Activated CD8-positive, alpha-beta memory T cell treated with anti-CD3 and anti-CD28 coated beads, Interleukin-2, amount 50 U/mL, for 4 hours (primary cell): ENCODE measurements at places on chromosomes 16 and 17.

DNA sequence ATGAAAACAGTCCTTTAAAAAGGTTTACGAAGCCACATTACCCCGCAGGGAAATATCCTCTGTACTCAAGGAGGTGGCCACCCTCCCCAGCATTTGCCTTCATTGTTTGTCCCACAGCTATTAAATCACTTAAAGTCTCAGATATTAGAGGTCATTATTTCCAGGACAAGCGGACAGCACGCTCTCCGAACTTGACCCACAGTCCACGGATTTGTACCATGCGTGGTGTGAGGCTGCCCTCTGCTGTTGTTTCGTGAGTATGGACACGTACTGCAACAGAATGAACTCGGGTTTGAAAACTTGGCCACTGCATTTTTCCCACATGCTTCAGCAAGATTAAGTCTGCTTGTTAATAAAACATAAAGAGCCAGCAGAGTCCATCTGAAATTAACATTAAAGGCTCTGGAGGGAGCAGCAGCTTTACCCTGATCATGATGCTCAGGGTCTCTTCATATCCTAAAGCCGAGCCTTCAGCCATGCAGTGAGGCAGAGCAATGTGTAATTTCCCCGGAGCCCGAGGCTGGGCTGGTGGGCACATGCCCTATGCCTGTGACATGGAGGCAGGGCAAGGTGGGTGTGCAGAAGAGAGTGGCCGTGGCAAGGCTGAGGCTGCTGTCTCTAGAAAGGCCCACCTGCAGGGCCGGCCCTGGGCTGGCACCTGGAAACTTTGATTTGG lies 19.7 kb downstream of the MEAK7 start:
- DNase-seq, result no peak

DNA sequence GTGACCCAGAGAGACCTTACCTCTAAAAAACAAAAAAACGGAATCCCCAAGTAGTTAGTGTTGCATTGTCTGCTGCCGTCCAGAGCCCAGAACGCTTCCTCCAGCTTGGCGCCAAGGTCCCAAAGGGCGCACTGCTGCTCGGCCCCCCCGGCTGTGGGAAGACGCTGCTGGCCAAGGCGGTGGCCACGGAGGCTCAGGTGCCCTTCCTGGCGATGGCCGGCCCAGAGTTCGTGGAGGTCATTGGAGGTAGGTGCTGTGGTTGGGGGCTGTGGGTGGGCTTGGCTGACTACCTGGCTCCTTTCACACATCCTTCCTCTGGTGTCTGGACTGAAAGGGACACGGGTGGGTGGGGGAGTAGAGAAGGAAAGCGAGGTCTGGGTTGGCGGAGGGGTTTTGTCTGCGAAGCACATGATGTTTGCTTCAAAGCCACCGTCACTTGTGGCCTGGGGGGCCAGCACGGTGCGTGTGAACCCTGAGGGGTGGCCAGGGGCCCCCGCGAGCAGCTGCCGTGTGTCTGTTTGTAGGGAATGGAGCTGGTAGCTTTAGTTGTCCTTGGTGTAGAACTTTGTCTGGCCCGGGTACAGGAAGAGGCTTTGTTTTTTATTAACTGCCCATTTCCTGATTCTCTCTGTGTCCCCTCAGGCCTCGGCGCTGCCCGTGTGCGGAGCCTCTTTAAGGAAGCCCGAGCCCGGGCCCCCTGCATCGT lies 23.8 kb downstream of the SPG7 start:
- no peak for DNase-seq

GRCh38 chr16:54633943-54634362 lies 296.7 kb upstream of the IRX5 start:
- DNase-seq, result no peak

DNA sequence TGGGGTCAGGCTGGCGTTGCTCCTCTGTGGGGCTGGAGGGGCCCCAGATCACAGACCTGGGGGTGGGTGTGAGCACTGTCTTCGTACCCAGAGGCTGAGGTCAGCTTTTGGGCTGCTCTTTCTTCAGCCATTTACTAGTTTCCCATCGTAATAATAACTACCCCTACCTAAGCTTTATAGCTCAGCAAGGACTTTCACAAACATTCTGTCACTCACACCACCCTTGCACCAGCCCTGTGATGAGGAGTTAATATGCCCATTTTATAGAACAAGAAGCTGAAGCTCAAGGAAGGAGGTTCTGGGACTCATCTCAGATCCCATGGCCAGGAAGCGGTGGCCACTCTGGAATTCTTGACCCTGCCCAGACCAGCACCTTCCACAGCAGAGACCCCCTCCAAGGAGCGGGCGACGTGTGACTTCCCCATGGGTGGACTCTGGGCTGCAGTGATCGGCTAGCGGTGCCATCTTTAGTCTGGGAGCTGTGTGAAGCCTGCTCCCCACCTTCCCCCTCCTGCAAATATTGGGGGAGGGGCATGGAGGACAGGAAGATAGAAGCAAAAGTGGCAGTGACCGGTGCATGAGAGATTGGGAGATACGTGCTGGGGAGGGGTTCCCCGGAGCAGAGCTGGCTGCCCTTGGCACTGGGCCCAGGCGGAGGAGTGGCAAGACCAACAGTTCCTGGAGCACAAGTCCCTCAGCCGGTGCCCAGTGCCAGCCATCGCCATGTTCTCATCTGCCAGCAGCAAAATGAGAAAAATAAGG lies 81.8 kb upstream of the TOB1 start:
- DNase-seq, result no peak

DNA sequence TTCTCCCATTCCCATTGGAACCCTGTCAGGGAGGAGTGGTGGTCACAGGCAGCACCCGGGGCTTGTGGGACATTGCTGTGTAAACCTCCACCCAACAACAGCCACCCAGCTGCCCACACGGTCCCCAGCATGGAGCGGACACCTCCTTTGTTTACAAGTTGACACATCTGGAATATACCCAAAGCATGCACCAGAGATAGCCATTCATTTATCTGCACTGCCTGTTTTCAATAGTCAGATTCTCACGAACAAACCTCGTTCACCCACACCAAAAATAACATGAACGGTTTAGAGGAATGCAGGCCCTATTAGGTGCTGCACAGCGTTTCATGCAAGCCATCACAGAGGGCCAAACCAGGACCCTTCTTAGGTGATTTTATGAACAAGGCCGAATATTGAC lies 244.8 kb downstream of the FOXL1 start:
- DNase-seq, result no peak

DNA sequence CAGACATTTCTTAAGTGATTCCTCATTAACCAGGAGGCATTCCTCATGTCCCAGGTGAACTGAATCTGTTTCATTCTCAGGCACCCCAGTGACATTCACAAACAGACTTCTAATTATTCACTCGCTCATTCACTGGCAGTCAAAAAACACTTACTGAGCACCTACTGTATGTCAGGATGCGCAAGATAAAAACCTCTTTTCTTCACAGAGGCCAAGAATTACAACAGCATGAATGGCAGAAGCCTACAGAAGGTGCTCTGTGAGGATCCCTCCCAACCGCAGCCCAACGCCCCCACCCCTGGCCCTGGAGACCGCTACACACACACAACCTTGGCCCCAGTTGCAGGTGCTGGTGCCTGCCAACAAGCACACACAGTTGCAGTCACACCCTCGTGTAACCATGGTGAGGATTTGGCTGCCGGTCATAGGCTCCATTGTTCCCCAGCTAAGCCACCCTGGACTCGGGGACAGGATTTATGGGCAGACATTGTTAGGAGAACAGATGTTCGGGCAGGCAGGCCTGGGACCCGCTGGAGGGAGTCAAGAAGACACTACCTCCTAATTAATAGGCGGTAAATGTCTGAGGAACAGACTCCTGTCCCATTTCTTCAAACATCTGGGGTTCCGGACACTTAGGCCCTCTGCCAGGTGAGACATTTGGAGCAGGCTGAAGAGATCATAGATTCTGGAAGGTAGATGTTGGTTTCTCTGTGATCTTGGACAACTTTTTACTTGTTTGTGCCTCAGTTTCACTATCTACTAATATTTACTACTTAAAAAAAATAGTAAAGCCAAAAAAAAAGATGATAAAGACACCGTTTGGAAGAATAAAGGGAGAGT lies 43.2 kb downstream of the CUEDC1 start:
- DNase-seq, result no peak

GRCh38 chr17:72967277-72967970 lies 125.1 kb downstream of the SLC39A11 start:
- no peak for DNase-seq

GRCh38 chr17:38658741-38659345 lies 15.9 kb downstream of the EPOP start:
- no peak for DNase-seq
